ENCODE measurements at places on chromosomes 4 and X.

DNA sequence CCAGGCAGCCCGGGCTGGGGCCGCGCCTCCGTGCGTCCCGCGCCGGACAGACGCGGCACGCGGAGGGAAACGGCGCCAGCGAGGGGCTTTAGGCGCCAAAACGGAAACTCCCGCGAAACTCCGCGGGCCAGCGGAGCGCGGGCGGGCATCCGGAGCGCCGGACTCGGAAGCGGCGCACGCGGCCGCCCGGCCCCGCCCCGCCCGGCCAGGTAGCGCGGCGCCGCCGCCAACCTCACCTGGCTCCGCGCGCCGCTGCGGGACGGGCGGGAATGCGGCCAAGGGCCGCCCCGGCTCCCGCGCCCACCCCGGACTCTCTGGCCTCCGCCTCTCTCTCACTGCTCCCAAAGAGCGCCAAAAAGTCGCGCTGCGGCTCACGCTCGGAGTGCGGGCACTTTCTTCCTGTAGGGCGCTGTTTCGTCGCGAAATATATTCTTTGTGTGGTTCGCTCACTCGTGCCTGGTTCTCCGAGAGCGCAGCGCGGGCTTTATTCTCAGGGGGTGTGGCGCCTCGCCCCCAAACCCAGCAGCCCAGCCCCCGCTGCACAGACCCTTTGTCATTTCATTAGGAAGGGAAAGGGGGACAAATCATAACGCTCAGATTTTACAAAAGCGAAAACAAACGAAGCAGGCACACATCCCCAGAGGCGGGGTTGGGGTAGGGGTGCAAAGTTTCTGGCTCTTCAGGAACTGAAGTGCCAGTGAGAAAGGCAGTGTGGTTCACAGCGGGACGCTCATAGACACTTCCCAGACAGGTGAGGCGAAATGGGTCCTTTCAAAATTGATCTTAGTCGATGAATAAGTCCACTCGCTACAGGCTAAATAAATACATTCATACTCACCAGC lies 961 bp upstream of the MBNL3 start:
- peak; percentile 49 for DNase-seq

GRCh38 chr4:44927399-44928380 lies 201.3 kb upstream of the GNPDA2 start:
- no peak for DNase-seq

GRCh38 chr4:3485011-3485791 lies 22.1 kb downstream of the DOK7 start:
- DNase-seq: no peak

- no peak for DNase-seq
These were observed 108.4 kb upstream of the AFAP1 start for GRCh38 chr4:8047837-8048678.

- DNase-seq: no peak
These were observed 849 bp downstream of the MID1 start for GRCh38 chrX:10619425-10620046.

- no peak for DNase-seq
These were observed 208.4 kb downstream of the COL25A1 start for GRCh38 chr4:109094056-109094455.

DNA sequence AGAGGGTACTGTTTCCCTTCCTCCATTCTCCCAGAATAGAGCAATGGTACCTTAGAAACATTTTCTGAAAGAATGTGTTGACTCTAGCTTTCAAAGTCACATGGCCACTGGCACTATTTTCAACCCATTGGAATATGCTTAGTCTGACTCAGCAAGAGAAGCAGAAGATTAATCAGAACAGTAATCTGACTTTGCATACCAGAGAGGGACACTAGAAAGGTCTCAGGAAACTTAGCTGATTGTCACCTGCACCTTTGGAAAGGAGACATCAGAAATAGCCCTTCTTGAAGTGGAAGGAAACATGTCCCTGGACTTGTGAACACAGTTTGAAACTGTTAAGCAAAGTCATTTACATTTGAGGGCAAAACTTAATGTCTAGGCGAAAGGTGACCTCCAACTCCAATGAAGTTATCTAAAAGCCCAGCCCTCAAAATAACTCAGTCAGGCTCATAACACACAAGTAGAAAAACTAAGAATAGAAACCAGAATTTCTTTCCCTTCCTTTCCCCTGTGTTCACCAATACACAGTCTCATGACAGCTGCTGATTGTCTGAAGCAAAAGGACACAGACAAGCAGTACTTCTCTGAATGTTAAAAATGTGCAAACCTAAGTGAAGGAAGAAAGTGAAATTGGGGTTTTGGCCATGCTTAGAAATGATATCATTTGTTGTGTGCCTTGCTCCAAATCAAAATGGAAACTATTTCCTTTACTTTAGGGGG lies 270.8 kb downstream of the GRIA3 start:
- DNase-seq: no peak

DNA sequence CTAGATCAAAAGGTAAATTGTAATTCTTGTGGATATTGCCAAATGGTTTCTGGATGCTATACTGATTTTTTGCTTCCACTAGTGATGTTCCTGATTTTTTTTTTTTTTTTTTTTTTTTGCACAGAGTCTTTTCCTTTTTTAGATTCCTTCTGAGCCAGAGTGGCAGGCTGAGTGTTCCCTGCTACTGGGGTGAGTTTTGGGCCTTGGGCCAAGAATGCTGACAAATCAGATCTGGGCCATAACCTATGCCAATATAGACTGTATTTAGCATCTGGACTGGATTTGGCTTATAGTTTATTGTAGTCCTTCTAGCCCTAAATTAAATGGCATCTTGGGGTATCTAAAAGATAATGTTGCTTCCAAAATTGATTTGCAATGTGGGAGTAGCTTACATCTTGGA lies 52.8 kb downstream of the REPS2 start:
- DNase-seq: no peak

- DNase-seq: no peak
These were observed 161.0 kb downstream of the CPEB2 start for GRCh38 chr4:15163284-15163645.

DNA sequence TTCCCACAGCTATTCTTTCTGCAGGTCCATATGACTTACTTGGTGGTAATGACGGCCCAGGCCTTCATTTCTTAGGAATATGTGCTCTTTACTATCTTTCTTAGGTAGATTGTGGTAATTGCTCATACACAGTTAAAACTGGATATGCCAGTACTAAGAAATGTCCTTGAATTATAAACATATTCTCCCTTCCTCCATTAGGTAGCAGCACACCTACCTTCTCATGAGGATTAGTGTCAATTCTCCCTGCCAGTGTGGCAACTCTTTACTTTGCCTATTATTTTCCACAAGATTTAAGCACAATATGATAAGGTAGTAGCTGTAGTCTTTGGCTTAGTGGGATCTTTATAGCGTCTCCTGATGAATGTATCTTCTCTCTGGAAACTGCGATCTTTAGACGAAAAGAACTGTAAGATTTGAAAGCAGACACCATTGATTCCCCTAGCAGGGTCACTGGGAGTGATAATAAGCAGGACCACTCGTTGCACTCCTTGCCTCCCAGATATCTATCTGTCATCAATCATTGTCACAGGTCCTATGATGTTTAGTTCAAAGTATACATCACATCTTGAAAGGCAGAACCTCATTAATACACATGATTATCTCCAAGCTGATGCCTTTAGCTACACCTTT lies 1240.7 kb downstream of the C4orf33 start:
- no peak for DNase-seq

DNA sequence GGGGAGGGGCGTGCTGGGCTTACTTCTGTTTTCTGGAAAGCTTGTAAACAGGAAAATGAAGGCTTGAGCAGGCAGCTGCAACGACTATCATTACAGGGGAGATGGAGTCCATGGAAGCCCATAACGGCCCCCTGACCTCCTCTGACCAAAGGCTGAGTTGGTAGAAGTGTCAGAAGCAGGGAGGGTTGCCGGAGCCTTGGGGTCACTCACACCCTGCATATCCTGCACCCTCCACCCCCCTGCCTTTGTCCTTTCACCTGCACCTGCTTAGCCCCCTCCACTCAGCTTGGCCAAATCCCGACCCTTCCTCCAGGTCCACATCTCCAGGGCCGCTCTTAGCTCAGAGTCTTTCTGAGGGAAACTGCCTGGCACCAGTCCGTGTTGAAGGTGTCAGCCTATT lies 12.5 kb upstream of the MSX1 start:
- DNase-seq: no peak

DNA sequence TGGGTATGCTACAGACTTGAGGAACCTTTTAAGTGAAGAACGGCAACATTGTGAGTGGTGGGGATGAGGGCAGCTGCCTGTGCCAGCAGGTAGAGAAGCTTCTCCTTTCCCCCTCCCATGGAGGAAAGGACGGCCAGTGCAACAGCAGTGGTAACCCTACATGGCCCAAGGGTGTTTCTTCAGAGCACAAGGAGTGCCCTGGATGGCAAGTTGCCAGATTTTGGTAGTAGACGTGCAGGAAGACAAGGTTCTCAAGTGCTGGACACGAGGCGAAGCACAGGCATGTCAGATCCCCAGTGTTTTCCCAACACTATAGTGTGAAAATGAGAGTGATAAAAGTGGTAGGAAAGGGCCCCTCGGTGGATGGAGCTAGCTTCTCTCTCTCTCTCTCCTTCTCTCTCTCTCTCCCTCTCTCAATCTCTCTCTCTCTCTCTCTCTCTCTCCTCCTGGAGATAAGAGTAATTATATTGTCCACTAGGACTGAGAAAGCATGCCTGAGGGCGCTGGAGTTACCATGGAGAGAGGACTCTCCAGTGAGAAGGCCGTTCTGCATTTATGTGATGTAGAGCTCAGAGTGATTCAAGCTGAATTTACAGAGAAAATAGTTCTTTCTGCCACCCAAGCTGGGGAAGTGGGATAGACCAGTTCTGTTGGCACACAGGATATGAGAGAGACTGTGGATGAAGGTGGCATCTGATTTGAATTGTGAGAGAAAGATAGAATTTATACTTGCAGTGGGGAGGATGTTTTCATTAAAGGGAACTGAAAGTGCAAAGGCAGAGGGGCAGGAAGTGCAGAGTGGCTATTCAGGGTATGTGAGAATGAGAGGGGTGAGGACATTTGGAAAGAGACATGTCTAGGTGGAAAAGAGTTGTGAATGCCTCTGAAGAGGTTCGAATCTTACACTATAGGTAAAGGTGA lies 25.7 kb upstream of the TRPC3 start:
- DNase-seq: no peak

- DNase-seq: no peak
These were observed 3.2 kb upstream of the ENPEP start for GRCh38 chr4:110472583-110473329.

GRCh38 chr4:52573551-52573950 lies 85.5 kb downstream of the USP46 start:
- no peak for DNase-seq

GRCh38 chrX:33149580-33149979 lies 61.8 kb downstream of the DMD start:
- DNase-seq: no peak

GRCh38 chr4:123785538-123785937 lies 388.9 kb downstream of the SPRY1 start:
- no peak for DNase-seq

- no peak for DNase-seq
These were observed 324.4 kb downstream of the FAT4 start for GRCh38 chr4:125639182-125639621.

DNA sequence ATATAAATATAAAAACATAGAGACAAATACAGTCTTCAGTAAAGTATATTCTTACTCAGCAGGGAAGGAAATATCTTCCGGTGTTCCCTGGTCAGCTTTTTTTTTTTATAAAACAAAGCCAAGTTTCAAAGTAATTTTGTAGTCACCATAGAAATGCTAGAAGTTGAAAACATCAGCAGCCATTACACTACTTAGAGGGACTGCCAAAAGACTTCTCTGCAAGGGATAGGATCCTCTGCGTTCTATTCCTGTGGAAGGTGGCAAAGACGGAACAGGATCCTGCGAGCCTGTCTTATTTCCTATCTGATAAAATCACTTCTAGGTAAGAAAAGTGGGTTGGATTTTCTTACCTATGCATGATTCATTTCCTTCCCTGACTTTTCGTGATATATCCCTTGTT lies 19.4 kb downstream of the CLDN22 start:
- no peak for DNase-seq

GRCh38 chr4:122313006-122313646 lies 65.7 kb upstream of the ADAD1 start:
- DNase-seq: no peak

GRCh38 chr4:86918539-86919072 lies 16.2 kb upstream of the AFF1 start:
- no peak for DNase-seq

GRCh38 chr4:80540785-80541469 lies 205.4 kb downstream of the CFAP299 start:
- no peak for DNase-seq

DNA sequence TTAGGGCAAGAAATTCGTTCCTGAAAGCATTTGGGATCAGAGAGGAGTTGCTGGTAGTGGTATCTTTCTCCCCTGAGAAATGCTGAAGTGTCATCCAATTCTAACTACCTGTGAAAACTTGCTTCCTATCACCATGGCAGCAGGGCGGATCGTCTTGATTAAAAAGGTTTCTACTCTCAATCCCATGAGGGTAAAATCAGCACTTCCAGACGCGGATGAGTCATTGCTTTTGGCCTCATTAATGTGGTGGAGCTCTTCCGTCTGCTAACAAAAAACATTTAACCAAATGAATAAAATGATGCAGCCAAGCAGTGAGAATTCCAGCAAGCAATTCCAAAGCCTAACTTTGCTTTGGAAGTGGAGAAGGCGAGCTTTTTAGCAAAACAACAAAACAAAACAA lies 325.6 kb downstream of the CAMK2D start:
- DNase-seq: no peak

DNA sequence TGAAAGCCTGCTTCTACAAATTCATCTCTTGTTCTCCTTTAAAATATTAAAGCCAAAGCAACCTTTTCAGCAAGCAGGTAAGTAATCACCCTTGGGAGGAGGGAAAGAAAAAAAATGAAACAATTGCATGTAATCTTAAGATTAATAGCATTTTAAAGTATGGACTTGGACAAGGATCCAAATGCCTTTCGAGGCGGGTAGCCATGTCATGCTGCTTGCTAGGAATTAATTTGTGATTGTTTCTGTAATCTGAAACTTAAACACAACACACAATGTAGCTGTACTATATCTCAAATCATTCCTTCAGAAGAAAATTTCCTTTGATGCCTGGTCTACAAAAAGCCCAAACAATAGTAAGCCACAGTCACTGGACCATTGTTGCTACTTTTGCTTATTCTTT lies 112.4 kb upstream of the CBR4 start:
- no peak for DNase-seq

DNA sequence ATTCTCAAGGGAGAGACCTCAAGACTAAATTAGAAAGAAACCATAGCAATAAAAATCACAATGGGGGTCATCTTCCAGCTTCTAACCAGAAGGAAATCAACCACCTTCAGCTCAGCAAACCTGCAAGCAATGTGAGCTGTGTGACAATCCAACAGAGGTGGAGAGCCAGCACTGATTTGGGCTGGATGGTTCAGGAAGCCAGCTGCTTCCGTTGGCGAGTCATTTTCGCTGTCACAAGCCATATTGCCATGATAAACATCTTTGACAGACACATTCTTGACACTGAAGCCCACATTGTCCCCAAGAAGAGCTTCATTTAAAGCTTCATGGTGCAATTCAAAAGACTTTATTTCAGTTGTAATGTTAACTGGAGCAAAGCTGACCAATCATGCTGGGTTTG lies 22.7 kb downstream of the F8A1 start:
- DNase-seq: no peak

Measured in liver (tissue), 10 donors.